ENCODE measurements at places on chromosomes 2 and 18.
A peak's percentile ranks its signal among the peaks of the same experiment; 100 is the strongest.

DNA sequence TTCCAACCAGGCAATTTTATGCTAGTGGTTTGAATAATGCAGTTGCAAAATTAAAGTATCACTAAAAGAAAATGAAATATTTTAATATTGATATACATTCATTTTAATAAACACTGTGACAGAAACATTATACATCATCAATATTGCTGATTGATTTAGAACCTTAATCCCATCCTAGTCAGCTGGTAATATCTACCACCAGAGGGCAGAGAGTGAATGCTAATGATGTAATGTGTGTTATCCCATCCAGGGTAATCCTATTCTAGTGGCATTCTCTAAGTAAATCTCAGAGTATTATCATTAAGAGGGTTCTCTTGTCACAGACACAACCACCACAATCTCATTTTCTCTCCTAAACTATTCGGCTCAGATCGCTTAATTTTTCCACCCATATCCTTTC is 477.4 kb downstream of the CPS1 start:
- peak; percentile 13 for DNase-seq

GRCh38 chr2:72089537-72089936 is 58.1 kb downstream of the CYP26B1 start:
- DNase-seq, result no peak

- DNase-seq, result no peak
Observed at GRCh38 chr2:1210352-1210751, 202.9 kb upstream of the TPO start.

DNA sequence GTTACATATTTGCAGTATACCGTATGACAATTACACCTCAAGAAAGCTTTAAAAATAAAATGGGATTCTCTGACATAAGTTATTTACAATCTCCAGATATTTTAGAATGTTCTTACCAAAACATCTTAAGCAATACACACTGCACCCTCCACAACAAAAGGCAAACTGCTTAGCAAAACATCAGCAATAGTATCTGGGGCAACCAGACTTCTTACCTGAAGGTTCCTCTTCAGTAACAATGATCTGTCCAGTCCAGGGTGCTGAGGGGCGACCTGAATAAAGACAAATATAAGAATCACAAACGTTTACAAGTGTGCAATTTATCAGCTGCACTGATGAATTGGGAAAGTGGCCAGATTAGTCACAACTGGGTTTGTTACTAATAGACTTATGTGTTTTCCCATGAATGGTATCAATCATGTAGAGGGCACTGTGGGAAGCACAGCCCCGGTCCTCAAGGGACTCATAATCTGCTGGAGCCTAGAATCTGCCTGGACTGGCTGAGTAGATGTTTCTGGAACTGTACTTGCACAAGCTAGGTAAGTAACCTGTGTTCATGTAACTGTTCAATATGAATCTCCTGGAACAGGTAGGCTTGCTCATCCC is 70.7 kb downstream of the MYOM1 start:
- no peak for DNase-seq

DNA sequence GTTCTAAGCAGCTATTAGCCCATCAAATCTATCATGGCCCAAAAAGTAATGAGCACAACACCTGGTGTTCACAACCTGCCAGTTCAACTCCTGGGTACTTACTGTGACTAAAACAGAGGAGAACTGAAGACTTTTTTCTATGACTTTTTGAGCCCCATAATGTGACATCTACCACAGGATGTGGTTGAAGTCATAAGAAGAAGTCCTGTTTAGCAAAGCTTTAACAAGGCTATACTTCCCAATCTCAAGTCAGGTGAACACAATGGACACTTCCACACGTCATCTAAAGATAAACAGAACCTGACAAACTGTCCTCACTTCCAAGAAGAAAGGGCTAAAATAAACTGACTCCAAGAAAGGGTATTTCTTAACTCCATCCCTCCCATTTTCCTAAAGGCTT is 138.8 kb downstream of the ATAD2B start:
- no peak for DNase-seq
